ENCODE measurements at places on chromosomes 5 and 9.

- no peak for DNase-seq
These were observed 219.5 kb upstream of the RASA1 start for GRCh38 chr5:87048156-87048555.

- no peak for DNase-seq
These were observed 1067.6 kb upstream of the DMAC1 start for GRCh38 chr9:8867148-8867547.

GRCh38 chr5:52685566-52685965, 102.2 kb upstream of the ITGA1 start:
- no peak for DNase-seq

DNA sequence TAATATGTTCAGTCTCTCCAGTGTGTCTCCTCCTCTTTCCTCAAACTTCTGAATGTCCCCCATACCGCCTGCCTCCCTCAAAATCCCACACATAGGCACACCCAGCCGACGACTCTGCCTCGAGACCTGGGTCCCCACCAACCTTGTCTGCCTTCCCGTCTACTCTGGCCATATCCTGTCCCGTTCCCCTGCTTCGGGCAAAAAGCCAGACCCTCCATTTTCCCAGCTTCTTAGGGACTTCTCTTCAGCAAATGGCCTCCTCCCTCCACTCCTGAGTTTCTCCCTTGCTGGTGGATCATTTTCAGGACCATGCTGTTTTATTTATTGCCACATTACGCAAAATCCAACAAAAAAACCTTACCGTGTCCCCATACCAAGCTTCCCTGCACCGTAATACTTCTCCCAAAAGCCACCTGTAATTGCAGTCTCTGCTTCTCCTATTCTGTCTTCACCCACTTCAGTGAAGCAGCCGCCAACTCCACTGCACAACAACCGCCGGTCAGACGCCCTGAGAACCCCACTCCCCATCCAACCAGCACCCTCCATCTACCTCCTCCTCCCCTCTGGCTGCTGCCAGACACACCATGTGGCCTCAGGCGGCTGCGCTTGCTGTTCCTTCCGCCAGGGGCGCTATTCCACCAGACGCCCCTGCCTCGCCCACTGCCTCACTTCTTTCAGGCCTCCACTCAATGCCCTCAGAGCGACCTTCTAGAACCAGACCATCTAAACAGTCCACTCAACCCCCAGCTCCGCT, 117.0 kb downstream of the TRPM6 start:
- DNase-seq, result peak; percentile 56

- no peak for DNase-seq
These were observed 82.4 kb downstream of the GADD45G start for GRCh38 chr9:89687188-89687587.

GRCh38 chr5:58431832-58432231, 28.1 kb downstream of the PLK2 start:
- DNase-seq, result no peak

DNA sequence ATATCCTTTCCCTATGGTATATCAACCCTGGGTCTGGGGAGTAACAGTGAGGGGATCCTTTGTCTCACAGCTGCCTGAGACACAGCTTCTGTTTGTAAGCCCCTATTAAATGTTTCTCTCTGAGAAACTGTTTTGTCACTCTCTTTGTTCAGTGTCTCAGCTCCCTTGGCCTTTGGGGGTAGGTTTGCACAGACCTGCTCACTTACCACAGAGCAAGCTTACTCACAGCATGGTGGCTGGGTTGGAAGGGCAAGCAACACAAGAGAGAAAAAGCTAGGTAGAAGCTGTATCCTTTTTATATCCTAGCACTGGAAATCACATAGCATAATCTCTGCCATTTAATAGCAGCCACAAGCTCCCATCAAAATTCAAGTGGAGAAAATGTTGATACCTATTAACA, 4.5 kb downstream of the BAAT start:
- DNase-seq, result no peak

GRCh38 chr5:12614608-12615007, 710.4 kb upstream of the CTNND2 start:
- DNase-seq, result no peak

DNA sequence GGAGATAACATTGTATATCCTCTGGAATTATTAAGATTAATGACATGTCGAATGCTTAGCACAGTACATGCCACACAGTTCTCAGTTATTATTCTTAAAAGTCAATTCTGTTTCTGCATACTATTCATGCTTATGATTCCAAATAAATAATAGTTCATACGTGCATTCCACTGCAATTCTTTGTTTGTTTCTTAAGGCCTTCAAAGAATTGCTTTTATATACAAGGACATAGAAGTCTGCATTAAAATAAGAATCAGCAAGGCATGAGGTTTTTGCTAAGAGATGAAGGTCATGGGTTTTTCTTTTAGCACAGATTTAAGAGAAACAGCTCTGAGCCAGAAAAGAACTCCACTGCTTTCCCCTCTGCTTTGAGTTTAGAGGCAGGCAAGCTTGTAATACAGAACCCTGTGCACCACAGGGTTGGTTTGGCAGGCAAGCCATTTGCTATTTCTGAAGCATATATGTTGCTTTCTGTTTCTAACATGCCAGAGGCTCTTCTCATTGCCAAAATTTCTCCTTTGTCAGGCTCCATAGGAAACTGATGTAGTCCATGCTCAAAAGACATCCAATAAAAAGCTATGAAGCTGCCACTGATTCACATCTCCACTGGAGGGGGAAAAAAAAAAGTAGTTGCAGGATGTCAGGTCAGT, 420.6 kb upstream of the TYRP1 start:
- DNase-seq, result no peak

GRCh38 chr5:181138258-181138657, 7.3 kb upstream of the OR2V1 start:
- DNase-seq, result no peak

DNA sequence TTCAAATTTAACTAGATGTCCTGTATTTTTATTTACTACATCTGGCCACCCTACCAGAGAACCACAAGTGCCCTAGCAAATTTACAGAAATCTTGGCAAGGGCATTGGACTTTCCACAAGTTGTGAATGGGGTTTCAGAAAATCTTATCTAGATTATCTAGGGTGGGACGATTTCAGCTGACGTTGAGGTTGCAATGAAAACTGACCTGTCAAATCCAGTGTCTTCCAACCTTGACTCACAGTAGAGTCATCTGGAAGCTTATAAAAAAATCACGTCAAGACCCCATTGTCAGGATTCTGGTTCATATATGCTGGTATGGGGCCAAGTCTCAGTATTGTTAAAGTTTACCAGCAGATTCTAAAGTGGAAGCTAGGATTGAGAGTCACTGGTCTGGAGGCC, 109.6 kb upstream of the ACTBL2 start:
- no peak for DNase-seq

DNA sequence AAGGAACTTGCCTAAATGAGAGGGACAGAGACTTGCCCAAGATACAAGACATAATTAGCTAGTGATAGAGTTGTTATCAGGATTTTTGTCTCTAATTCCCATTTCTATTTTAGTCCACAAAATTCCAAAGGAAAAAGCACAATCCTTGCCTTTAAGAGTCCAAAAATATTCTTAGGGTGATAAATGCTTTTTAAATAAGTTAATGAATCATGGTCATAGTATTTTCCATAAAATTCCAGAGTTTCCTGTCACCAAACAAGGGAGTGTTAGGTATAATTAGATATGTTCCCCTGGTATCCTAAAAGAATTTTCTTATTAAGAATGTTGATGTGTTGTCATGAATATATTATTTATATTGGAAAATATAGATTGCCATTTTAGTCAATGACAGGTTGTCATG, 21.8 kb upstream of the CEP72 start:
- no peak for DNase-seq

DNA sequence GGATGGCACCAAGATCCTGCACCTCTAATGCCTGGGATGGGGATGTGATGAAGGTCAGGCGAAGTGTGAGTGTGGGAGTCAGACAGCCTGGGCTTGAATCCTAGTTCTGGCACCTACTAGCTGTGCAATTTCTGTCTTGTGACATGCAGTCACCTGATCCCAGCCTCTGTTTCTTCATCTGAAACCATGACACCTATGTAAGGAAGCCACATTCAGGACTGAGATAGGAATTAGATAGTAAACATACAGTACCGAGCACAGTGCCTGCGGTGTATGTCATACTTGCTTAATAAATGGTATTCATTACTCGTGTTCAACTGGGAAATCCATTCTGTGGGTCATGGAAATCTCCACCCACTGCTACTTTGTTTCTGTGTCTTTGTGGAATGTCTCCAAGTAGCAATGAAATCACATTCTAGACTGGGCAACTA, 140.6 kb upstream of the STC2 start:
- no peak for DNase-seq

DNA sequence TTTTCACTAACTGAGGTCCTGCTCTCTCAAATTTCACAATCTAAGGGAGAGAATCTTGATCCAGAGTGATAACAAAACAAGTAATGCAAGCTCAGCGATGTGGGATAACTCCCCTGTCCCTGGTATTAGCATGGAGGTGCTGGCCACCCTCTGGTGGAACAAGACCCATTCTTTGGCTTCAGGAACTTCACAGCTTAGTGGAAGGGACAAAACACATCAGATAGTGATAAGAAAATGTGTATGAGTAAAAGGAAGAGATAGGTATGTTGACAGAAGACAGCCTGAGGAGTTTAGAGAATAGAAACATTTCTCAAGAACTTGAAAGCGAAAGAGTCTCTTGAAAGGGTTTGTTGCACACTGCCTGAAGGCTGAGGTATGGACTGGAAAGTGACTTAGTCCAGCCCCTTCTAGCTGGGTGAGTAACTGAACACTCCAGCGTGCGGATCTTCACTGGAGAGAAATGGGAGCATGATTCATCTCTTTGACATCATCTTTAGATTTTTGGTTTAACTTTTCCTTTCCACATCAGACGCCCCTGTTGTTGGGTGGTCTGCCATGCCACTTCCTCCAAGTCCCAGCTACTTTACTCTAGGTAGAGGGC, 25.4 kb upstream of the ZSWIM6 start:
- DNase-seq, result peak; percentile 57

Data from MG63 (cell line).